Brain pericyte (primary cell): ENCODE measurements at places on chromosomes 2 and 18.

GRCh38 chr18:55152801-55153200 is 193.5 kb upstream of the CCDC68 start:
- no peak for DNase-seq

GRCh38 chr2:210428393-210429179 is 48.0 kb downstream of the LANCL1 start:
- no peak for DNase-seq

DNA sequence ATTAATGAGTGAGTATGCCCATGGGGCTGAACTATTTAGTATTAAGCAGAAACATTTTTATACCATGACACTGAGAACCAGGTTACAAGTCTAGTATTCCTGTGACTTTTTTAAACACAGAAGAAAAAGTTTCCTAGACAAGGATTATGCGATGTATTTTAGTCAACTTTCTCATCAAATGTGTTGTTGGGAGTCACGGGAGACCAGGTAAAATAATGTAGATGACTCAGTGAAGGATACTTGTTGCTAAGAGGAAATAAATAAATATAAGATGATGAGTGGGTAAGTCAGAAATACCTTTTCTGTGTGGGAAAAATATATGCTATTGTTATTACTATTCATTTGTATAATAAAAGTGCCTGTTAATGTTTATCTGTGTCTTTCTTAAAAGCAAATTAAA is 23.4 kb downstream of the MBD5 start:
- DNase-seq, result no peak

GRCh38 chr2:26938399-26939118 is 31.9 kb upstream of the MAPRE3 start:
- DNase-seq, result no peak

- DNase-seq, result no peak
Measured at GRCh38 chr2:132915812-132916549, 246.0 kb upstream of the LYPD1 start.

DNA sequence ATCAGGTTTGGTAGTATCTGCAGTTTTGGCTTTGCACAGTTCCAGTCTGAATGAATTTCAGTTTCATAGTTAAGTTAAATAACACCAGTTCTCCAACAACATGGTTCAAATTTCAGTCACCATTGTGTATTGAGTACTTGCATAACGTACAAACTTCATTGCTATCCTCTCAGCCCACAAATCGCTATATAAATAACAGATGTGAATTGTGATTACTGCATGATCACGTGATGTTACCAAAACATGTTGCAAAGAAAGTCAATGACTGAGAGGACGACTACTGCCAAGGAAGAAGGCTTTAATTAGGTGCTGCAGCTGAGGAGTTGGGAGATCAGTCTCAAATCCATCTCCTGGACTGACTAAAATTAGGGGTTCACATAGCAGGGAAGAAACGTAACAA is 48.2 kb downstream of the COL4A4 start:
- DNase-seq, result peak; percentile 13

- no peak for DNase-seq
Measured at GRCh38 chr2:152445791-152446201, 110.8 kb downstream of the FMNL2 start.

GRCh38 chr18:10928772-10929373 is 220.5 kb downstream of the PIEZO2 start:
- DNase-seq, result peak; percentile 66

- peak; percentile 43 for DNase-seq
Measured at GRCh38 chr2:149661844-149662243, 74.3 kb upstream of the MMADHC start.

DNA sequence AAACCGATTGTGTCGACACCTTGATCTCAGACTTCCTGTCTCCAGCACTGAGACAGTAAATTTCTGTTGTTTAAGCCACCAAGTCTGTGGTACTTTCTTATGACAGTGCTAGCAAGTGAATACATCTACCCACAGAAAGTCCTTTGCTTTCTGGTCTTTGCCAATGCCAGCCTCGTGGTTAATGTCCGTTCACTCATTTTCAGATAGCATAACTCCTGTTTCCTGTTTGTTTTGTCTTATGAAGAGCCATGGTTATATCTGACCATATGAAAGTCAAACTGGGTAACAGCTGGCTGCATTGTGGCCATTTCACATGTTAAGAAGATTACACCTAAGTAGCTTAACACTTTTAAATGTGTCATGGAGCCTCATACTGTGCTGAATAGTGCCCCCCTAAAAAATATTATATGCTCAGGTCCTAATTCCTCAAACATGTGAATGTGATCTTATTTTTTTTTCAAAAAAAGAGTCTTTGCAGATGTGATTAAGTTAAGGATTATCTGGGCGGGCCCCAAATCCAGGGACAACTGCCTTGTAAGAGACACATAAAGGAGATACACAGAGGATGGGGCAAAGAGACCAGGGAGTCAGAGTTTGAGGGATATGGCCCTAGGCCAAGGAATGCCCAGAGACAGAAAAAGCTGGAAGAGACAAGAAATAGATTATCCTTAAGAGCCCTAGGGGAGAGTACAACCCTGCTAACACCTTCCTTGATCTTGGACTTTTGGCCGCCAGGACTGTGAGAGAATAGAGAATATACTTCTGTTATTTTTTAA is 118.0 kb downstream of the KCNE4 start:
- DNase-seq, result no peak

GRCh38 chr2:47488870-47489584 is 86.1 kb downstream of the MSH2 start:
- DNase-seq, result no peak

- no peak for DNase-seq
Measured at GRCh38 chr2:226873826-226874225, 38.0 kb downstream of the RHBDD1 start.

DNA sequence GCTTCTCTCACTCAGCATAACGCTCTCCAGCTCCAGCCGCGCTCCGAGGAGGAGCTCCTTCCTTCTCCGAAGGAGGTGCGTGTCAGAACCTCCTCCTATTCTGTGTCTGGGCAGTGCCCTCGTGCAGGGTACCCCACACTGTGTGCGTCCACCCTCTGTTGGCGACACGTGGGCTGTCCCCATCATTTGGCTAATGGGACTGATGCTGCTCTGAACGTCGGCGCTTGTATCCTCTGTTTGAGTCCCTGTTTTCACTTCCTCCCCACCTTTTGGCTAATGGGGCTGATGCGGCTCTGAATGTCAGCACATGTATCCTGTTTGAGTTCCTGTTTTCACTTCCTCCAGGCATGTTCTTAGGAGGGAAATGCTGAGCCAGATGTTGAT is 22.2 kb downstream of the KCNG2 start:
- no peak for DNase-seq

DNA sequence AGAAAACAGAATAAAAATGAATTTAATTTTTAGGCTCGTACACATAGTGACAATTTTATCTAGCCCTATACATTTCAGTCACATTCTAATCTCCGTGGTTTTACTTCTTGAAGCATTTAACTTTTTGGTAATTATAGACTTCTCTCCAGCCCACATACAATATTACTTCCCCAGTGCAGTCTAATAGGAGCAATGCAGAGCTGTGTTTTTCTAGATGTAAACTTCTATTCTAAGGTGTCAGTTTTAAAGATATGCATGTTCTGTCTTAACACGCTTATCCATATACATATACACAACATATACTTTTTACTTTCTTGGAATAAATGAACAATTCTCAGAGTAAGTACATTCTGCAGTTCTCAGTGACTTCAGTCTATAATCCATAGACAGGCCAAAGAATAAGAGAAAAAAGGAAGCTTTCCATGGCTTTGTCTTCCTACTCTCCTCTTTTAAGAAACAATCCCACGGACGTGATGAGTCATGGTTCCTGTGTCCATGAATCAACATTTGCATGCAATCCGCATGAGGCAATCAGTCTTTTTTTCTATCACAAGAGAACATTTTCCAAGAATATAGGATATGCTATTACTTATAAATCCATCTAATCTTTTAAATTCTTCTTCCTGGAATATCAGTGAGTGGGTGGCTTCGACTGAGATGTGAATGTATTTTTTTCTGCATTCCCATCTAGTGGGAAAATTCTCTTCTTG is 42.8 kb downstream of the CCDC102B start:
- DNase-seq, result peak; percentile 62

DNA sequence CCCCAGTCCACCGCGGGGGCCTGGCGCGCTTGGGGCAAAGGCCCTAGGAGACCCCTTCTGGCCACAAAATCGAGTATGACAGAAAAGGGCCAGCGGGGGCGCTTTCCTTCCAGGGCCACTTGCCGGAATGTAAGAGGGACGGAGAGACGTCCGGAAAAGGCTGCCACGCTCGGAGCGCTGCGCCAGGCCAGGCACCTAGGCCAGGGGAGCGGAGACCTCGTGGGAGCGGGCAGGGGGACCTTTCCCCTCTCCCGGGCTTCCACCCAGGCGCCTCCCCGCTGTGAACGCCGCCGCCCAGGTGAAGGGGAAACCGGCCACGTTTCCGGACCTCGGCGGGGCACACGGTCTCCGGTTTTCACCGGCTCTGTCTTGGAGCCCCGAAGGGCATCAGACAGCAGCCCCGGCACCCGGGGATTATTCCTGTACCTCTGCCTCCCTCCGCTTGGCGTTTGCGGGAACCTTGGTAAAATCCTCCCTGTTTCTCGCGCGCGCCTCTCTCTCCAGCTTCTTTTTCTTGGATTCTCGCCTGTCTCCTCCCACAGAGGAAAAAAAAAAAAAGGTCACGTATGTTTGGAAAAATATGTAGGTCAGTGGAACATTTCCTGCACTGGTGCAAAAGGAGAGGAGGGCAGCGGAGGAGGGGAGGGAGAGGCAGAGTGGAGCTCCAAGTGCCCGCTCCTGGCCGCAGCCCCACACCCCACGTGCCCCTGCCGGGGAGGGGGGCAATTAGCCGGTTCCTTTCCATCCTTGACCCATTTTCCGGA is 1.2 kb upstream of the NPAS2 start:
- DNase-seq, result no peak

DNA sequence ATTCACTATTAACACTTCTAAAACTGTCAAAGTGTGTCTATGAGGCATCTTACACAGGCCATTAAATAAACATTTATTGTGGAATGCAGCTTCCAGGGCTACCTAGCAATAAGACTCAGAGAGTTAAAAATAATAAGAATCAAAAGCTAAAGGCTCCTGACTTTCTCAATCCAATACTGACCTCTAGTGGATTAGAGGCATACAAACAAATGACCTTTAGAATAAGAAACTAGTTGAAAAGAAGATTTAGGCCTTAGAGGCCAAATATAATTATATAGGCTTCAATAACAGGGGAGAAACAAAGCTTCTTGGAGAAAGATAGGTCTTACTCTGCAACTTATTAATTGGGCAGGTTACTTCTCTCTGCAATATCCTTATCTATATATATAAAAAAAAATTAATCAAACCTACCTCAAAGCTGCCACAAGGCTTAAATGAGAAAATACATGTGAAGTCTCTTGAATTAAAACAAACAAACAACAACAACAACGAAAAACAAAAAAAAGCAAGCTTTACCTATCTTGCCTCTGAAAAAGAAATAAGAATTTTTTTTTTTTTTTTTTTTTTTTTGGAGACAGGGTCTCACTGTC is 246.1 kb downstream of the EXOC6B start:
- DNase-seq, result no peak

- no peak for DNase-seq
Measured at GRCh38 chr2:205531072-205531471, 151.2 kb upstream of the NRP2 start.

DNA sequence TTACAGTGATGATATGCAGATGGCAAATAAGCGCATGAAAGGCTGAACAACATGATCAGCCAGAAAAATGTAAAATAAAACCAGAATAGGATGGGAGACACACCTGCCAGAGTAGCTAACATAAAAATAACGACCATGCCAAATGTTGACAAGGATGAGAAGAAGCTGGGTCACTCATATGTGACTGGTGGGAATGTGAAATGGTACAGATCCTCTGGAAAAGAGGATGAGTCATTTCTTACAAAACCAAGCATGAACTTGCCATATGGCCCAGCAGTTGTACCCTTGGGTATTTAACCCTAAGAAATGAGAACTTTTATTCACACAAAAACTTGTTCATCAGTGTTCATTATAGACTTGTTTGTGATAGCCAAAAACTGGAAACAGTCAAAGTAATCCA is 143.8 kb downstream of the SH3BP4 start:
- DNase-seq, result no peak

GRCh38 chr18:63120620-63121019 is 198.9 kb downstream of the BCL2 start:
- DNase-seq, result no peak
